ENCODE measurements at places on chromosomes 13 and 19.
A peak's percentile ranks its signal among the peaks of the same experiment; 100 is the strongest.

DNA sequence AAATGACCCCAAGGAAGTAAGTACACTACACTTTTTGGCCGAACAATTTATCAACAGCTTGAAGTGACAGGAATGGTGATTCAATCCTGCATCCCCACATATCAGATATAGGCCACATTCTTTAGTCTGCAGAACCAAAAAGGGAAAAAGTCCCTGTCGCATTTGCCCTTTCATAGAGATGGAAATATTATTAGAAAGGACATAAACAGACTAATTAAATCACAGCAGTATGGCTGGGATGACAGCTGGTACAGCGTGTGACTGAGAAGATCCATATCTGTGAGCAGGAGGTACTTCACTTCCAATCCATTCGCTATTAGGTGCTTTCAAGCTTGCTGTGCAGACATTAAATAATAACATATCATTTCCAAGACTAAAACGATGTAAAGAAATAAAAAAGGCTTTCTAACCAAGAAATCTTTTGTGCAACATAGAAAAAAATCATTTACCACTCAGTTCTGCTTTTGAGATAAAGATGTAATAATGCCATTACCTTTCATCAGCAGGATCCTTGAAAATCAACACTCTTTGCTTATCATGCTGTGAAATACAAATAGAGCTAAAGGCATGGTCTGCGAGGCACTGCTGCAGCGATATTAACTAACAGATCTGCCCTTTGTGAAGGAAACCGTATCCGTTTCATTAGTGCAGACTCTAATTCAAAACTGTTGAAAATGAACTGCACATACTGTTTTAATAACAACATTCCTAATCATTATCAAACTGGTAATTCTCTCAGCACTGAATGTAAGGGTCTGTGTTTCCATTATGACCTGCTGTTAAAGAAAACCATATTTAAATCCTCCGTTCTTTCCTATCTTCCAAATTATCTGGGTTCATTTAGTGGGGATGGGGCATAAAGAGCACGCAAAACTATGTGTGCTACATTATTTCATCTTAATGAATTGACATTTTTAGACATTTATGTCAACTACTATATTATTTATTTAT, 245.6 kb downstream of the DACH1 start:
- no peak for DNase-seq

DNA sequence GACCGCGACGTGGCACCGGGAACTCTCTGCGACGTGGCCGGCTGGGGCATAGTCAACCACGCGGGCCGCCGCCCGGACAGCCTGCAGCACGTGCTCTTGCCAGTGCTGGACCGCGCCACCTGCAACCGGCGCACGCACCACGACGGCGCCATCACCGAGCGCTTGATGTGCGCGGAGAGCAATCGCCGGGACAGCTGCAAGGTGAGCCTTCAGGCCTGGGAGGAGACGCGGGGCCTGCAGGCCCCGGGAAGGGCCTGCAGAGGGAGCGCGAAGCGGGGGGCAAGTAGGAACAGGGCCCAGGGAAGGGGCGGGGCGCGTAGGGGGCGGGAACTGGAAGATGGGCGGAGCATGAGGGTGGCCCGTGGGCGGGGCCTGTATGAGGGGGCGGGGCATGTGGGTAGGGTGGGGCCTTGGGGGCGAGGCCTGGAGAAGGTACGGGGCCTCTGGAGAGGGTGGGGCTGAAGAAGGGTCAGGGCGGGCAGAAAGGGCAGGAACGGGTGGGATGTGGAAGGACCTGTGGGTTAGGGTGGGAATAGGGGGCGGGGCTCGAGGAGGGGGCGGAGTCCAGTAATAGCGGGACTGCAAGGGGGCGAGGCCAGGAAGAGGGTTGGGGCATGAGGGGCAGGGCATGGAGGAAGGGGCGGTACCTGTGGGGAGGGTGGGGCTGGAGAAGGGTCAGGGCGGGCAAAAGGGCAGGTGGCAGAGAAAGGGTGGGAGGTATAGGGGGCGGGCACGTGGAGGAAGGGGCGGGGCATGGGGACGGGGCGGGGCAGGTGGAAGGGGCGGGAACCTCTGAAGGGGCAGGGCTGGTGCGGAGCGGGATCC, 2.5 kb downstream of the CFD start:
- peak; percentile 48 for DNase-seq

DNA sequence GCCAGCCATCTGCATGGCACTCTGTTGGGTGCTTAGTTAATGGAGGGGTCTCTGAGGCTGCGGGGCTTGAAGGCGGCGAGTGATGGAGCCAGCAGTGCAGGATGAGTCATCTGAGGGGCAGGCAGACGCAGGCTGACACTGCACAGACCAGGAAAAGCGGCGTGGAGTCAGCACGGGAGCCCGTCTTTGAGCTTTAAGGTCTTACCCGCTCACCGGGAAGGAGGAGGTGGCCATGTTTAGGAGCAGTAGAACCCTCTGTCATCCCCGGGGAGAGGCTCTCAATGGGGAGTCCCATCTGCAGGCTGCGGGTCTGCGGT, 13.1 kb downstream of the NAXD start:
- no peak for DNase-seq

DNA sequence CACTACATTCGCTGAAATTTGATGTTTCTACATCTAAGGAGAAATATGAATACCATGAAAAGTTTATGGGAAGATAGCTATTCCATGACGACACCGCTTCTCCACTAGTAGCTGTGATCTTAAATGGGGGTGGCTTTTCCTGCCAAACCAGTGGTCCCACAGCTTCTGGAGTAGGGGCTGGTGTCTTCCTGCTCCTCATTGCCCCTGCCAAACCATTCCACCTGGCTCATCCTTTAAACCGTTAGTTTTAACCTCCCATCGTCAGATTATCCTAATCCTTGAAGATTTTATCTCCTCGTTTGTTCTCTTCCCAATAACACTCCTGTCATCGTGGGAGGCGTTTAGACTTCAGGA, 568 bp upstream of the ZNF230 start:
- DNase-seq = no peak

DNA sequence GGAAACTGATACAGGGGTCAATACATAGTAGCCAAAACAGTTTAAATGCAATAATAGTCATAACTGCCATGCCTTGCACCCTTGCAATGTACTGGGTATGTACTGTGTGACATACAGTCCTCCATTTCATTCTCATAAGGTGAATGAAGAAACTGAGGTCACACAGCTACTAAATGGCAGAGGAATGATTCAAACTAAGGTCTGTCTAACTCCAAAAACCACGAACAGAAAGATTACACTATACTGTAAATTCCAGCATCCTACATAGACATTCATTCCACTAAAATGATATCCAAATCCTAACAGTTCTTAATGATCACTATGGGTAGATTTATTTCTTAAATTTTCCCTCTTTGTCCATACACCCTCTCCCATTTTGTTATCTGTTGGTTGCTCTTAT, 238.1 kb upstream of the SERP2 start:
- no peak for DNase-seq

DNA sequence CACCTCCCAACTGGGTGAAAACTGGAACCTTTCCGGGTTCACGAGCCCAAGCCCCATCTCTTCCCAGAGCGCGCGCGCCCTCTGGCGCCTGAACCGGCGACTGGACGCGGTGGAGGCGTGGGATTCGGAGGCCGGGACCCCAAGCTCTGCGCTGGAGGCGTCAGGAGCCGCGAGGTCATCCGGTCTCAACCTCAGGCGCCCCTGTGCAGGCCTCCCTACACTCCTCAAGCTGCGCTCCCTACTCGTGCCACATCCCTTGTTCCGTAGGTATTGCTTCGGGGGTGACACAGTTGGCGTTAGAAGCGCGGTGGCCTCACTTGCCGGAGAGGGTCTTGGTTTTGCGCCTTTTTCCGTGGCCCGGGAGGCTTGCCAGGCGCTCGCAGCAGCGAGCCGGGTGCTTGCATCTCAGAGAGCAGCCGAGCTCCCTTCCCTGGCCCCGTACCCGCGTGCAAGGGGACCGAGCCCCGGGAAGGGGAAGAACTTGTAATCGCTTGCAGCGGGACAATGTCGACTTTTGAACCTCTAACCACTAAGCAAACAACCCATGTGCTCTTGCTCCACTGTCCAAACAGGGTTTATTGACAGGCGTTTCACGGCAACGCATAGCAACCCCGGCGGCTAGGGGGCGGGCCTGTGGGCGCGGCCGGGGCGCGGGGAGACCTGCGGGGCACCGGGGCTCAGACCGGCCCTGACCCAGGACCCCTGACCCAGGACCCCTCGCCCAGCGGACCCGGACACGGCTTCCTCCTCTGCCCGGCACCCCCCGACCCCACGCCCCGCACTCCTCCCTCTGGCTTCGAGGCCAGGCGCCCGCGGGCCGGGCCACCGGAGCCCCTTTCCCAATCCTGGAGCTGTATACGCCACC, 8.5 kb downstream of the CDX2 start:
- no peak for DNase-seq

DNA sequence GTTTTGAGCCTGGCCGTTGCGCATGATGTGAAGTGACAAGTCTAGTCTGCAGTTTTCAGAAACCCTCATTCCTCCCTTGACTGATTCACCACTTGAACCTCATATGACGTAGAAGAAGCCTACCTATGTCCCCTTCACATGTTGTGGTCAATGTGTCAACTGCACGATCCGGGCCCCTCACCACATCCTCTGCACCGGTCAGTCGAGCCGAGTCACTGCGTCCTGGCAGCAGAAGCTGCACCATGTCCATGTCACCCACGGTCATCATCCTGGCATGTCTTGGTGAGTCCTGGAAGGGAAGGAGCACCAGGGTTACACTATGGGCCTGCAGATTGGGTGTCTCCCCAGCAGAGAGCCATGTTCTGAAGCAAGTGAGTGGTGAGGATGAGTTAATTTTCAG, at the start of gene KIR2DL4:
Gene KIR2DL4 (plus strand): TSS at position 201 of the 400 bp plus-strand sequence. CDS start 42 bp downstream, at position 243.
- no peak for DNase-seq

DNA sequence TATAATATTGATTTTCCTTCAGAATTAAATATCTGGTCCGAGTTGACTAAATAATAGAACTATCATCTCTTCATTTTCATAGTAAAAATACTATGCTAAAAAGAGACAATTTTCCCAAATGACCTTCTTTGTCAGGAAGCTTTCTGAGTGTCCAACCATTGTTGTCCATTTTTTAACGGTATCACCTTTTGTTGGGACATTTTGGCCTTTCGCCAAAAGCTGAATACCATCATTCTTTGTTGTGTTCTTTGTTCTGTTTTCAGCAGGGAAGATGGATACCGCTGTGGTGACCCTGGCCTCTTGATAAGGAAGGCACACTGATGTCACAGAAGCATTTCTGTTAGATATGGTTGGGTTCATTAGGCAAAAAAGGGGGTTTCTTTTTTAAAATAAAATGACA, 654.4 kb upstream of the GPC6 start:
- no peak for DNase-seq

DNA sequence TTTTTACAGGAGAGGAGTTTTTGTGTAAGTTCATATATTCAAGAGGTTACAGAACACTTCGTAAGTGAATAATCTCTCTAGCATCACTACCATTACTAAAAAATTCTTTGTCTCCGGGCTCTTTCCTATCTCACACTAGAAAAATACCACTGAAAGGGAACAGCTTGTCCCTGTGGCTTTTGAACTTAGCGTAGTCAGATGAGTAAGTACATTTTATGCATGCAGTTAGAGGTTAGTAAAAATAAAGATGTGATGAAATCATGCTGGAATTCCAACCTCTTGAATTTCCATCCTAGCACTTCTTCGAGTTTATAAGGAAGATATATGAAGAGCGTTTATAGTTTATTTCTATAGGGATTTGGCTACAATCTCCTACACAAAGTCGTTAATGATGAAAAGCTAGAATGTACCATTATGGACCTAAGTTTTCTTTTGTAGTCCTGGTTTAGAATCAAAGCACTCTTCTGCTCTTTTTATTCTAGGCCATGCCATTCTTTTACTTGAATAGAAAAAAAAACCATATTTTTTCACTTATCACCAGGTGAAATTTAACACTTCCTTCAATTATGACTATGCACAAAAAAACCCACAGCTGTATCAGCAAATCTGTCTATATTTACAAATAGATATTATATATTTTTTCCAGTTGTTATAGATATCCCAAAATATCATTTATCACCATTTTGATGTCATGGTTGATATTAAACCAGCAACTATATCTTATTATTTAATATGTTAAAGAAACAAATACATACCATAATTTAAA, 139.9 kb upstream of the PCDH9 start:
- no peak for DNase-seq

DNA sequence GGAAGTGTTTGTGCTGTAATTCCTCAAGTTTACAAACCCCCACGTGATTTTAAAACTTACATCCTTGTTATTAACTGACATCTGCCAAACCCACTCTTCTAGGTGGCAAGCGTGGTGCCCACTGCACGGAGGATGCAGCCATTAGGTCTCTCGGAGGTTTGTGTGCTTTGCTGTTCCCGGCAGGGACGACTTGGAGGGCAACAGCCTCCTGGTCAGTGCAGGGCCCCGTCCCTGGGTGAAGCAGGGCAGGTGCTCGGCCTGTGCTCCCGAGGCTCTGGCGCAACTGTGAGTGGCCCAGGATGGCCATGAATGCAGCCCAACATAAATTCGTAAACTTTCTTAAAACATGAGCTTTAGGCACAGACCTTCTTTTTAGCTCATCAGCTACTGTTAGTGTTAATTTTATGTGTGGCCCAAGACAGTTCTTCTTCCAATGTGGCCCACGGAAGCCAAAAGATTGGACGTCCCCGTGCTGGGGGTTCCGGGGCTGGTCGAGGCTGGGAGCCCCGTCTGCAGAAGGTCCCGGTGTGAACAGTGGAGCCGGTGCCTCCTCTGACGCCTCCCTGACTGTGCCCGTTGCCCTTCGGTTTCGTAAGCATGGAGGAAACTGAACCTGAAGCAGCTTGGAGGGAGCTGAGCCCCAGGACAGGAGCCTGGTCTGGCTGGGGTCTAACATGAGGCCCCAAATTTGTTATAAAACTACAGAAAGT, 11.9 kb downstream of the GAS6 start:
- no peak for DNase-seq

DNA sequence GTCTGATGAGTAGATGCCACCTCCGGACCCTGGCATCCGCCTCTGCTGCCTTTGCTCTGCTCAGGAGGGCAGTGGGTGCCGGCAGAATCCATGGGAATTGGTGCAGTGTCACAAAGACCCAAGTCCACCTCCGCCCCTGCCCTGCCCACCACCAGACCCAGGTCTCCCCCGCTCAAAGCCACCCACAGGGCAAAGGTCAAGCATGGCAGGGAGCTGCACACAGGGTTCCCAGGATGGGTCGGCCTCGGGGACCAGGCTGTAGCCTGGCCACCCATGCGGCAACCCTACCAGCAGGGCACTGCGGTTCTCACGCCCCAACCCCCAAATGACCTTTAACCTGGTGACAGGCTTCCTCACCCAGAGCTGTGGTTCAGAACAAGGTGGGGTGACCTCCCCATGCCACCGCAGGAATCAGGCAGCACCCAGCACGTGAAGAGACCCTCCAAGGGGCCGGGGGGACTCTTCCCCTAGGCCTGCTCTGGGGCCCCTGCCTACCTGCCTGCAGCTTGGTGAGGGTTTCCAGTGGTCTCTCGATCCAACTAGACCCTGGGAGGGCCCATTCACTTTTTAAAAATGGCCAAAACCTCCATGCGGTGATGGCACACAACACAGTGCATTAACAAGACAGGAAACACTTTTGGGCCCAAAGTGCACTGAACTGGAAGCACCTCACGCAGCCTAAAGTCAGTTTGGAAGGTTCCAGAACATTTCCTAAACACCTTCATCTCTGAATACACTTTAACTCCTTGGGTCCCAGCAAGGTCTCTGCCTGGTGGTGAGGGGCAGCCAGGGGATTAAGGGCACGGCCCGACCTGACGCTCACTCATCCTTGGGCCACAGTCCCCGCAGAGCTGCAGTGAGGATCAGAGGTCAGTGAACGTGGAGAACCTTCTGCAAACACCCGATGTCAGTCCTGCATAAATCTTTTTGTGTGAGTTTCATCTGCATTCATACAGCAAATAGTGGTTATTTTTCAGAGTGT, 11.0 kb downstream of the GAS6 start:
- no peak for DNase-seq

GRCh38 chr19:10286803-10287737, at the start of gene ICAM4:
ICAM4 (plus strand) TSS chr19:10286955; CDS start chr19:10287013, 58 bp downstream.
- no peak for DNase-seq

Measured in stimulated activated CD8-positive, alpha-beta memory T cell treated with anti-CD3 and anti-CD28 coated beads, Interleukin-15, amount 100 ng/mL, for 24 hours (primary cell).